ENCODE measurements at places on chromosomes 3 and 15.

DNA sequence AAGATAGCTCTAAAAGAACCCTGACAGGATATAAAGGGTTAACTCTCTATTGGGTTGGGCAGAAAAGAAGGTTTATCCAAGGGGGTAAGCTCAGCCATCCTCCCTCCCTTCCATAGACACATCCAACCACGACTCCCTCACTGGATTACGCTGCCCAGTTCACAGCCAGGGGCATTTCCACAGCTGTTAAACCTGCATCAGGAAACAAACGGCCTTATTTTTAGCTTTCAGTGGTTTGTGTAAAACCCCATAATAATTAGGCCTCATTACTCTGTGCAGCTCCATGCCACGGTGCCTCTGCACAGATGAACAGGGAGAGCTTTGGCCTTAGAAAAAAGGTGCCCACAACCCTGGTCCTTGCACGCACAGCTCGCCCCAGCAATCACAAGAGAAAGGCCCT lies 110.6 kb downstream of the GABRB3 start:
- no peak for DNase-seq

GRCh38 chr3:174873832-174874657 lies 14.9 kb downstream of the NAALADL2 start:
- DNase-seq, result no peak

GRCh38 chr15:70524470-70524869 lies 238.9 kb downstream of the UACA start:
- DNase-seq, result no peak

DNA sequence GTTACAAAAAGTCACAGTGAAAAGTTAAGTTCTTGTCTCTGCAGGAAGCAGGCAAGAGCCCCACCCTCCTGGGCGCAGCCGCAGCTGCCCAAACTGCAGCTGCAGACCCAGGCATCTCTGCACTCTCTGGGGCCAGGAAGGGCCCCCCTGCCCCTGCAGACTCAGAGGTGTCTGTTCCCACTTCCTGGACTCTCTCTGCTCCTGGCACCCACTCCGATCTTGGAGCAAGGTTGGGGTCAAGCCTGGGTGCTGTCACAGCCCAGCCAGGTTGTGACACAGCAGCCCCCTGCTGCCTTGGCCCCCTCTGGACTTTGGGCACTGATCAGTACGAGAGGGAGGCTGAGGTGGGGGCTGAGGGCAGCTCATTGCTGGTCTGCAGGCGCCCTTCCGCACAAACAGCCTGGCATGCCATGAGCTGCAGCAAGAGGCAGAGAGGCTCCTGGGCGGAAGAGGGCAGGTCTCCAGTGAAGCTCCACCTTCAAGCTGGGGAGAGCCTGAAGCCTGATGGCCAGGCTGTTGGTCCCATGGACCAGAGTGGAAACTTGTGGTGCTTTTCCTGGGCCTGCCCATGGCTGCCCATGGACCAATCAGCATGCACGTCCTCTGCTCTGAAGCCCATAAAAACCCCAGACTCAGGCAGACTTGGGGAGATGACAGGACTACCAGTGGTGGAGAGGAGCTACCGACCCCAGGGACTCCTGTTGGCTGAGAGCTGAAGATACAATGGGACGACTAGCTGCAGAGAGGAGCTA lies 42.9 kb upstream of the LRRFIP2 start:
- no peak for DNase-seq

GRCh38 chr3:67765575-67765974 lies 111.2 kb upstream of the SUCLG2 start:
- no peak for DNase-seq

GRCh38 chr3:73602170-73602569 lies 22.6 kb downstream of the PDZRN3 start:
- DNase-seq, result no peak

- no peak for DNase-seq
Measured at GRCh38 chr3:53303549-53303948, 43.8 kb downstream of the DCP1A start.

GRCh38 chr3:186821429-186822387 lies 15.4 kb upstream of the RFC4 start:
- no peak for DNase-seq

- no peak for DNase-seq
Measured at GRCh38 chr3:160312014-160312624, 86.9 kb downstream of the C3orf80 start.

DNA sequence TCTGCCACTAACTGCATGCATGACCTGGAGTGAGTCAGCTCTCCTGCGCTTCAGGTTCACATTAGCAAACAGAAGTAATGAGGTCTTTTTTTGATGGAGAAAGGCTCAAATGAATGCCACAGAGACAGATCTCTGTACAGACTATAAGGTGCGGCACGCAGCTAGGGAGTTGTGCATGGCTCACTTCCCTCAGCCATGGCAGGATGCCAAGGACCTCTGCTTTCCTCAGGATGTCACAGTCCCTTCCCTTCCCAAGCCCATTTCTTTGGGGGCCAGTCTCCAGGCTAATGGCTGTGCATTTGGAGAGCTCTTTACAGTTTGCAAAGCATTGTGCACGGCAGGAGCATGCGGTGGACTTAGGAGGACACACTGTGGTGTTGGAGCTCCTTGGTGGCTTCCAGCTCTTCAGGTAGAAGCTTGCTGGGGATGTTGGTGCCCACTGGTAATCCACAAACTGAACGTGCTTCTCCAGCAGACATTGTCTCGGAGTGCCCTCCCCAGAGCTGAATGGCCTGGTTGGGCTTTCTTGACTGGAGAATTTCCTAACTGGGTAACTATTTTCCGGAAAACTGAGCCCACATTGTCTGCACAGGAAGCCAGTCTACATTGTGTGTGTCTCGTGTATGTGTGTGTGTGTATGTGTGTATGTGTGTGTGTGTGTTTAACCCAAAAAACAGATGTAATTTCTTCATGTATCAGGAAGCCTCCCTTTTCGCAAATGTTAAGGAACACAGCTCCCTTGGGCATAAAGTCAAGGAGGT lies 172.5 kb upstream of the TLE3 start:
- no peak for DNase-seq

DNA sequence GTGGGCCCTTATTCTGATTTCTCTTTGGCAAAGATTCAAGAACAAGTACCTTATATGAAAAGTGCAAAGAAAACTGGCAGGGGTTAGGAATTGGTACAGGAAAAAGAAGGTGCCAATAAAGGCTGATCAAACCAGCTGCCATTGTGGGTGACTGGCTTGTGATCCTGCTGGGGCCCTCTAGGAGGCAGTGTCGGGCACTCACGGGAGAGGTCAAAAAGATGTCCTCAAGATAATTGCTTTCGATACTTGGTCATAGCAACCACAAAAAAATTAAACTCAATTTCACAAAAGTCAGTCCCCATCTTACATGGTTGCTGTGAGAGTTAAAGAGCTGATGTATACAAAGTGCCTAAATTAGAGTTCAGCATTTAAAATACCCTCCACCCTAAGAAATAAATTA lies 31.0 kb upstream of the CAV3 start:
- DNase-seq, result no peak

DNA sequence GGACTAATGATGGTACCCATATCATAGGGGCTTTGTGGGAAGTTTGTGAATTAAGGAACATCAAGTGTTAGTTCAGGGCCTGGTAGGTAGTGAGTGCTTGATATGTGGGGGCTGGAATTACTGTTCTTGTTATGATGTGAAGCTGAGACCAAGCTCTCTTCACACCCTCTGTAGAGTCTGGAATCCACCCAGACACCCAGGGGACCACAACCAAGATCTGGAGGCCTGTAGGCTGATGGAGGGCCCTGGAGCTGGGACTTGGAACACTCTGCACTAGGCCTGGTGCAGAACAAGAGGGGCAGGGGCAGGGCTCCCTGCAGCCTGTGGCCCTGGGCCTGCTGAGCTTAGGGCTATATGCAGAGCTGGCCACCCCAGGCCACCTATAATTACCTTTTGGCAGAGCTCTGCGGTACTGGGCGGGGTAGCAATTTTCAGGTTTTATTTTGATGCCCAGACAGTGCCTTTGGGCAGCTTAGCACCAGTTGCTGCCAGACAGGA lies 13.1 kb upstream of the PRKCD start:
- no peak for DNase-seq
